Effector memory CD8-positive, alpha-beta T cell (primary cell): ENCODE measurements at places on chromosomes 2 and 18.

GRCh38 chr2:222049946-222050345 is 248.9 kb downstream of the PAX3 start:
- no peak for DNase-seq

DNA sequence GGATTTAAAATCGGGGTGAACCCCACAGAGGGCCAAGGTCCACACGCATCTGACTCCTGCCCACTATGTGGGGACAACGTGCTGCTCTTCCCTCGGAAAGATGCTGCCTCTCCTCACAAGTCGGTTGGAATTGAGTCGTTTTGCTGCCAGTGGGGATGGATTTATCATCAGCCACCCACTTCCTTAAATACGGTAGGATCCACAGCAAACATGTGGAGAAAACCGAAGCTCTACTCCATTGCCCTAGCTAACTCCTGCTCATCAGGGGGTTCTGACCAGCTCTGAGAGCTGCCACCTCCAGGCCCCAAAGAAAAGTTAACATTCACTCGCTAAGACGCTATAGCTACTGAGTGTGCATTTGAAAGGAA is 80.9 kb downstream of the CHRNA1 start:
- no peak for DNase-seq

GRCh38 chr2:218963601-218964000 is 4.1 kb downstream of the CDK5R2 start:
- DNase-seq = no peak

- DNase-seq = no peak
These were observed 63.2 kb downstream of the G6PC2 start for GRCh38 chr2:168964251-168964807.

DNA sequence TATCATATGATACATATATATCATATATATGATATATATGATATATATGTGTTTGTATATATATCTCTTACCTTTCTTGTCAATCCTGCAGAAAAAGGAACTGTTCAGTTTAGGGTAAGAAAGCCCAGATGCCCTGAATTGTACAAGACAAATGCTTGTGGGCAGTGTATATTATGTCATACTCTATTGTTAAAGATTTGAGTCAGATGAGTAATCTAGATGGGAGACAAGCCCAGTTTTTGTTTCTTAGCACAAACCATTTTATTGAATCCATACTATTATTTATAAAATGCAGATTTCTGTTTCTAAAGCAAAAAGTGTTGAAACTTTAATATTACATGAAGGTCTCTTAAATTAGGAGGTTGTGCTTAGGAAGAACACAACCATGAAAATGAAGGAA is 90.6 kb downstream of the VRK2 start:
- no peak for DNase-seq

DNA sequence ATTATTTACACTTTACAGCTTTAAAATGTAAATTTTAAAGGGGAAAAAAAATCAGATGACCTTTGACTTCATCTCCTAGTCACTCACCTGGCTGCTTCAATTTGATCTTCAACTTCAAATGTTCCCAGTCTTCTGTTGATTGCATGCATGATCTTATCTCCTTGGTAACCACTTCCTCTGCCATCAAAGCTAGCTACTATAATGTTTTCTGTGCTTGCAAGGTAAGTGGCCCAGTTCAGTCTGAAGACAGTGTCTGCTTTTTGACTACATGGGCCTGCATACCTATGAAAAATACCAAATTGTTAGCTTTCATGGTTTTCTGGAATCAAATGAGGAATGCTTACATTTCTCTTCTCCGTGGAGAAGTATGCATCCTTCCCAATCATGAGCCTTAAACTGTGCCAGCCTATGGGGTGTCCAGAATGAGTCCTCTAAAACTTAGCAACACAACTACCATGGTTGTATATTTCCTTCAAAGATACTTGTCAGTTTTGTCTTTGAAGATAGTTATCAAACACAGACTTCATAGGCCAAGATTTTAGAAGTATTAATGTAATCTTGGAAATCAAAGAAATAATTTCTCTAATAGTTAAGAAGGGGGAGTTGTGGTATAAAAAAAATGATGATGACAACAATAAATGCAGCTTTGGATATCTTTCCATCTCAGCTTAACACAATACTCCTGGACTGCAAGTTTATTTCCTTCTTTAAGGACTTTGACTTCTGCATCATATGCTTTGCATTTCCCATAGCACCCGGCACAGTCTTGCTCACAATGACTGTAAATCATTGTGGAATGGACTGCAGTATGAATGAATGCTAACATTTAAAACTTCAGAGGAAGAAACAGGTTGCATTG is 62.1 kb downstream of the DPP4 start:
- peak; percentile 24 for DNase-seq

GRCh38 chr2:168703926-168704325 is 98.5 kb upstream of the NOSTRIN start:
- no peak for DNase-seq

GRCh38 chr18:24016643-24017042 is 2.1 kb downstream of the TTC39C start:
- DNase-seq = no peak

DNA sequence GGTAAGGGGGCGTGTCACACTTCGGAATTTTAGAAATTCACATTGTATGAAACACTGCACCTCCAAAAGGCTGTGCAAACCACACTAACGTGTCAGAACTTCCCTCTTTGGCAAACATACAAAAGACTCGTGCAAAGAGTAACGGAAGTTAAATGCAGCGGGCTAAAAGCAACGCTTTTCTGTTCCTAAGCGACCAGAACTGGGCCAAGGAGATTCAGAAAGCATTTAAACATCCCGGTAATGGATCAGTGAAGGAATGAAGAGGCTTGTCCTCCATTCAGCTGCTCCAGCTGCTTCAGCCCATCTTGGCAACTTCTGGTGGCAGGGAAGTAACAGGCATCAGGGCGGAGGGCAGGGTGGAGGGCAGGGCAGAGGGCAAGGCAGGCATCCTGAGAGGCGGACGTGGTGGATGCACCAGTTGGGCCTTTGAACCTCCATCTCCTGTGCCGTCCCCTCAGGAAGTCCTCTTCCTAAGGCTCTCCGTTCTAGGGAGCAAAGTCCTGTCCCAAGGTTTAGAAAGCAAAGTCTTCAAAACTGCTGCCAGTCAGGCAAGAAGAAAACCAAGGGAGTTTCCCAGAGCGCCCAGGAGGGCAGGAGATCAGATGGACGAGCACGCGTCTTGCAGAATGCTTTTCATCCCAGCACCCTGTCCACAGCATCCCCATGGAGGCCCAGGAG is 230.7 kb downstream of the ZNF516 start:
- DNase-seq = no peak
